NCI-H2227 treated with DMSO at 0.1 percent for 48 hours (cell line): ENCODE measurements at places on chromosomes 7 and 10.

DNA sequence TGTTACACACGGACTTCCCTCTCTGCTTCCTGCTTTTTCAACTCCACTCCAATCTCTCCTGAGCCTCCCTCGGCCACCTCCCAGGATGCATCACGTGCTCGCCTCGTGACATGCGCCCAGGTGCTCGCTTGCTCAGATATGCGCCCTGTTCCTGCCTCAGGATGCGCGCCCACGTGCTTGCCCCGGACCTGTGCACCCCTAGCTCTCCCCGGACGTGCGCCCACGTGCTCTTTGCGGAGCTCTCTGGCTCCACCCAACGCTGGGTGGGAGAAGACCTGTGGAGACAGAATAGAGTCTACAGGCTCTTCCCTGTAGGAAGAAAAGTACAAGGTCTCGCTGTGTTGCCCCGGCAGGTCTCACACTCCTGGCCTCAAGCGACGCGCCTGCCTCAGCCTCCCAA lies 23.1 kb downstream of the PARD3 start:
- no peak for DNase-seq

- DNase-seq, result no peak
These were observed 40.5 kb upstream of the HERPUD2 start for GRCh38 chr7:35735396-35735795.

- no peak for DNase-seq
These were observed 85.8 kb upstream of the GPR22 start for GRCh38 chr7:107384025-107384424.

DNA sequence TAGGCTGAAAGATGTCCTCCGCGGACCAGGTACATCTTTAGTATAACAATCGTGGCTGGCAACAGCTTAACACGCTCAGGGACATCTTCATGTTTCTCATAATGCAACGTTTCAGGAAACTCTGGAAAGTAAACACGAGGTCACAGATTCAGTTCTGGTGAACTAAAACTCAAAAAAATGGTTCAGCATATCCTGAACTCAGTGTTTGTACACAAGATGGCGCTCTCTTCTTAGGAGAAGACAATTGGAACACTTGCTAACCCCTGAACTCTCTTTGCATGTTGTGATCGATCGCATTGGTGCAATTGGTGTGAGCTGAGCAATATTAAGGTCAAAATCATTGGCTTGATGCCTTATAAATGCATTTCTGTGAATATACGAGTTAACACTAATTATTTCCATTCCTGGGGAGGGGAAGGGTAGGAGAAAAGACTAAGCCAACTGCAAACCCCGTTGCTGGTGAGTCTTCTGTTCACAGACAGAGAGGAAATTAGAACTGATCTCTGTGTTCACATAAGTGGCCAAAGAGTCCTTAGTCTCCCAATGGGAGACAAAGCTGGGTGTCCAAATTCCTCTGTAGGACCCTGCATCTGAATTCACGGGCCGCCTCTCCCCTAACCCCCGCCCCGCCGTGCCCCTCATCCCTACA lies 52.6 kb upstream of the FAM180A start:
- DNase-seq, result peak; percentile 69

DNA sequence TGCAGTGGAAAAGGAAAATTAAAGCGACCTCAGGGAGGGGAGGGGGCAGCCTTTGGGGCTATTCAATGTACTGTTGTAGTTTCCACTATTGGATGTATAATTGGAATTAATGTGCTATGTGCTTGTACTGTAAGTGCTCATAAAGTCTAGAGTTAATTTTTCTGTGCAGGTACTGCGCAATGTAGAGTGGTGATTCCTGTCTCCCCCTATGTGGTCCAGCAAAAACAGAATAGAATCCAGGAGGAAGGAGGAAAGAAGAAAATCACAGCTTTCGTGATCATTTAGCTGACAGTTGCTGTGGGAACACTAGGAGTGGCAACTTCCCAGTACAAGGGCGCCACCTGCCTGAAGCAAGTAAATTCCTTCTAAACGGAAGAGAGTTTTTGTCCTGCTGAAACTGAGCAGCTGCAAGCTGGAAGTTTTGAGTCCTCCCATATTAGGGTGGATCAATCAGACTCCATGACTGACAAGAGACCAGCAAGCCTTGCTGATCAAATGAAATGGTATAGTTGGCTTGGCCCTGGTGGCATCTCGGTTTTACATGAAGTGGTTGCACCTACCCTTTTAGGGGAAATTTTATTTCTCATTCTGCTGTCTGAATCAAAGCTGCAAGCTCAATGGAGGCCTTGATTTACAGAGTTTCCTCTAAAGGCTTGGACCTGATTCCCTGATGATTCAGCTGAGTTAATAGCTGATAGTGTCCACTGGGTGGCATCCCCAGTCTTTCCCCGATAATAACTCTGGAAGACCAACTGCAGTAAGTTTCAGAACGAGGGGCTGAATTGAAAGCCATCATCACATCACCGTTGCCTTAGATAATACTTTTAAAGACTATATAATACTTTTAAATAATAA lies 299.8 kb downstream of the HGF start:
- DNase-seq, result peak; percentile 74

DNA sequence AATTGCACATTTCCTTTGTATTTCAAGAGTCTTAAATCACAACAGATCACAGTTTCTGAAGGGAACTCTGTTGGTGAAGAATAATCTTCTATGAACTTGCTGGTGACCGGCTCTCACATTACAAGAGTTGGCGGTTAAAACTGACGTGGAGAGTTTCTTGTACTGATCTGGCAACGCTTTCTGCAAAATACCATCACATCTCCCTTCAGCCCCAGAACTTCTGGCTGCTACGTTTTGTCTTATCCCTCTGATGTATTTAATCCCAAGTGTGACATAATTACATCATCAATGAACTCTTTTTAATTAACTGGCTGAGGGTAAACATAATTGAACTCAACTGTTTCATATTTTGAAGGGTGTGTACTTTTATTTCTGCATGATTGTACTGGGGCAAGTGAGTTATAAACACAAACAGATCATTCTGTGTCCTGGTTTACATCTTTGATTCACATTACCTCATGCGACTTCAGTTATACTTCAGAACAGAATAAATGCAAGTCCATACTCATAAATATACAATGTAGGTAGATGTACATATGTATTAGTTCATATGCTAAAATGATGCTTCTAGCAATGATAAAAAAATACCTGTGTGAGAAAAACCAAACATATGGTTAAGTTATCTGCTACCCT lies 105.1 kb upstream of the NPVF start:
- DNase-seq, result no peak

GRCh38 chr7:121985476-121986030 lies 112.6 kb downstream of the PTPRZ1 start:
- DNase-seq, result no peak

- no peak for DNase-seq
These were observed 150.6 kb upstream of the FOXP2 start for GRCh38 chr7:114264023-114264422.
